Stimulated activated CD8-positive, alpha-beta memory T cell treated with anti-CD3 and anti-CD28 coated beads, Interleukin-4, amount 100 ng/mL, for 1 hour (primary cell): ENCODE measurements at places on chromosomes 4 and X.

DNA sequence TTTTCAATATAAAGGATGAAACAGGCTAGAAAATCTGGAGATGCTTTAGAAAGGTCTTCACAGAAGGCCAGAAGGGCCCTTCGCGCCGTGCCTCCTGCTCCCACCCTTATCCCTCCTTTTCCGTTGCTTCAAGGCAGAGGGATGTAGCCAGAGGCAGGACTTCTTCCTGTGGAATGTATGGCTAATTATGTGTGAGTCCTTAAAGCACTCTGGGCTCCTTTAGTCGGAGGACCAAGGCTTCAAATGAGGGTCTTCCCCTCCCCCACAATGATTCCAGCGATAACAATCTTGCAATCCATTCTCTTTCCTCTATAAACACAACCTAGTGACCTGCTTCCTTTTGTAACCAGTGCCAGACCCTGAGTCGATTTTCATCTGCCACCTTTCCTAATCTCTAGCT is 103.5 kb downstream of the GPC3 start:
- no peak for DNase-seq

DNA sequence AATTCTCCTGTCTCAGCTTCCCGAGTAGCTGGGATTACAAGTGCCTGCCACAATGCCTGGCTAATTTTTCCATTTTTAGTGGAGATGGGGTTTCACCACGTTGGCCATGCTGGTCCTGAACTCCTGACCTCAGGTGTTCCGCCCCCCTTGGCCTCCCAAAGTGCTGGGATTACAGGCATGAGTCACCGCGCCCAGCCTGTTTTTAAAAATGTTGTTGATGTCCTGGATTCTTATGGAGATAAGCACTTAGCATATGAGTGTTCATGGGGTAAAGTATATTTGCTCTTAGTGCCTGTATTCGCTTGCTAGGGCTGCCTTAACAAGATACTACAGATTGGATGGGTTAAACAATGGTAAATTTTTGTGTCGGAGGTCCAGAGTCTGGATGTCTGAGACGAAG is 91.7 kb downstream of the CEP44 start:
- DNase-seq = no peak

DNA sequence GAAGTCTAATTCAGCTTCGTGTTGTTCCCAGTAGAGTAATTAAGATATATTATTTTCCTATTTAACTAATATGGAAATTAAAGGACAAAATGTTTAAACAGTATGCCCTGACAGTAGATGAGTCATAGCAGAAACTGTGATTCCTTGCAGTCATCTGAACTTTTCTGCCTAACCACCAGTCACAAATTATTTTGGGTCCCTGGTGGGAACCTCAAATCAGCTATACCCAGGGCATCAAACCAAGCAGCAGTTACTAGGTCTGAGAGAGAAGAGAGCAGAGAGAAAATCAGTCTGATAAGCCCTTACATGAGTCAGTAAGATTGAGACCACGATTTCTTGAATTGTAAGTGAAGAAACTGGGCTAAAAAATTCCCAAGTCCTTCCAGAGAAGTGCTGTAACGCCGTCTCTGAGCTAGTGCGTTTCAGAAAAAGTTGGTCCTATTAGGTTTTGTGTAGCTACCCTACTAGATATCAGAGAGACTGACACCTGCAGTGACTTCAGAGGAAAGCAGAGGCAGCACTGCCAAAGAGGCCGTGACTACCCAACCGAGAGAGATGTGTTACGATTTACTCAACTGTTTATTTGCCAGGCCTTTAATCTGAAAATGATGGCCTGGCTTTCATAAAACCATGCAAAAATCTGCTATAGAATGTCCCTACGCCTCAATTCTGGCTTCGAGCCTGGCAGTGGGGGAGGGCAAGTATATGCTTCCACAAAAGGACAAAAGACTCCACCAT is 21.7 kb upstream of the GPM6A start:
- no peak for DNase-seq

DNA sequence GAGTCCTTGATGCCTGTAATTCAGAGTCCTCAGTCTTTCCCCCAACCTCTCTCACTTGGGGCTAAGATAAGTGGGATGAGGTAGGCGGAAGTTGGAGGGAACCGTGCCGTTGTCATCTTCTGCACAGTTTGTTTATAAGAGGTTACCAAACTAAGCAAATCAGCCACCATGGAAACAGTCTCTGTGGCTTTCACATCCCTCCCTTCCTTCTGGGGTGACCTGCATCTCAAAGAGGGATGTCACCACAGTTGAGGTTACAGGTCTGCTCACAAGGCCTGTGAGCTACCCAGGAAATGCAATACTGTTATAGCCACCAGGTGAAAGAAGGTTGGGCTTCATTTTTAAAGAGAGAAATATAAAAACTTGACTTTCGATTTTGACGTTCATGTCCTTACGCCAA is 26.3 kb downstream of the RTL5 start:
- DNase-seq = no peak

DNA sequence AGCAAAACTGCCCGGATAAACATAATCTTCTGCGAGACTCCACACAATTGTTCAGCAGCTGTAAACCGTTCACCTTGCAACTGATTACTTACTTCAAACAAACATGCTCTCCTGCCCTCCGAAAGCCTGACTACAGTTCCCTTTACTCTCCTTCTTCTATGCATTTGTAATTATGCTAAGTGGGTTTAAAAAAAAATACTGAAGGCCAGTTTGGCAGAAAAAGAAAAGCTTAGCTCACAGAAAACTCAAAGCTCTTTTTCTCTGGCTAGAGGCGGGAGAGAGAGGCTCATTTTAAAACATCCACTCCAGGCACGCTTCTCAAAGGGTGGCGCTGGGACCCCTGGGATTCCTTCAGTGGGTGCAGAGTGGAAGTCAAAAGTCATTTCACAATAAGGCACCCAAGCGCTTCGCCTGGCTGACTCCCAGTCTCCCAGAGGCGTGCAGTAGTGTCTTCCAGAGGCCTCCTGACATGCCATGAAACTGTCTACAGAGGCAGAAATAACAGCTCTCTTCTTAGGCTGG is 1.9 kb downstream of the DHRSX start:
- DNase-seq = no peak

DNA sequence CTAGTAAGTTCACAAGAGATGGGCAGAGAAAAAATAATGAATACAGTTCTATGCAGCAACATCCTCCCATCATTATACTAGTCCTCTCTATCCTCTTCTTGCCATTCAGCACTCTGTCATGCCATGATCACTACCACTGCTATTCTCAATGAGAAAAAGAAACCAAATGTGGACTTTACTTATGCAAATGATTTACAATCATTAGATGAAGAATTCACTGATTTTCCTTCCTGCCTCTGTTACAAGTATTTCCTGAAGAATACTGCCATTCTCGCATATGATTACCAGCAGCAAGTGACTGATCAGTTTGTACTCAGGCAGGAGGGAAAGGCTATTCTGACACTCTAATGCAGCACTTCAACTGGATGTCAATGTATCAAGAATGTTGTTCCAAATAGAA is 50.3 kb downstream of the WDFY3 start:
- no peak for DNase-seq

GRCh38 chrX:72393836-72394517 is 88.3 kb upstream of the CITED1 start:
- DNase-seq = no peak

GRCh38 chr4:125322366-125322730 is 7.6 kb downstream of the FAT4 start:
- DNase-seq = no peak

DNA sequence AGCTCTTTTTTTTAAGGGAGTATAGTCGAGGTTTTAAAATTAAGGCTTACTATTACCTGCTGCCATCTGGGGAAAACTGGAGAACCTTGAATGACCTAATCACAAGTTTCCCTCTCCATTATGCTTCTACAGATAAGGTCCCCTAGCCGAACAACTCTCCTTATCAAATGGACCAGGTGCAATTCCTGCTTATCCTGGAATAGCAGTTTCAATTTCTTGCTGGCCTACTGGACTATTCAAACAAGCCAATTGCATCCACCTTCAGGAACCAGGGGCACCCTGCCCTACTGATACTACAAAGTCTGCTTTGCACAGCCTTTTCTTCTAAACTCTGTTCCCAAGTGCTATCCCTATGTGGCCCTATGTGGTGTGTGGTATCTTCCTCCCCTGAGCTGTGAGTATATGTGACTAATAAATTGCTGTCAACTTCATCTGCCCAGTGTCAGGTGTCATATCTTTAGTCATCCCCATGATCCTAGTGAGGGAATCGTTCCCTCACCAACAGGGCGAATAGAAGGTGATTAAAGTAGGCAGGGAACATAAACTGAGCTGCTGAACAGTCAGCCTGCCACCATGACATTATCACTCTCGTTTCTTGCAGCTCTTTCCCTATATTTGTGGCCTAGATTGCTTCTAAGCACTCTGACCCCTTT is 128.5 kb downstream of the ATG4A start:
- DNase-seq = no peak

DNA sequence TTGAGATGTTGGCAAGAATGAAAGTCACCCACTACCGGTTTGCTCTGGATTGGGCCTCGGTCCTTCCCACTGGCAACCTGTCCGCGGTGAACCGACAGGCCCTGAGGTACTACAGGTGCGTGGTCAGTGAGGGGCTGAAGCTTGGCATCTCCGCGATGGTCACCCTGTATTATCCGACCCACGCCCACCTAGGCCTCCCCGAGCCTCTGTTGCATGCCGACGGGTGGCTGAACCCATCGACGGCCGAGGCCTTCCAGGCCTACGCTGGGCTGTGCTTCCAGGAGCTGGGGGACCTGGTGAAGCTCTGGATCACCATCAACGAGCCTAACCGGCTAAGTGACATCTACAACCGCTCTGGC is 12.3 kb downstream of the RPL9 start:
- DNase-seq = no peak

DNA sequence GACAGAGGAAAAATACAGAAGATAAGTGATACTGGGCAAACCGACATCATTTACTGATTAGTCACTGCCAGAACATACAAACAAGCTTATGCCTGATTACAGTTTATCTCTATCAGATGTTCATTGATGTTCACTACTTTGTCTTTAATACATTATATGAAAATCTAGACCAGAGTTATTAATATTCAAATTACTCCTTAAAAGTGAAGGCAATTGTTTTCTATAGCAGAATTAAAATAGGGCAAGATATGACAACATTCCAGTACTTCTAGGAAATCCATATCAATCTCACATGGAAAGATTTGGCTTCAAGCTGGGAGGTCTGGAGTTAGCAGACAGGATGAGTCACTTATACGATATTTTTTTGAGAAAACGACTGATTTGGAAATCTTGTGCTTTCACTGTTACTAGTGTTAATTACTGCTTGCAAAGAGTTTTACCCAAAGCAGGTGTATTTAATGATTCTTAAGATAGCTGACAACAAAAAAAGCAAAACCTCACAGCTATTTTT is 31.8 kb downstream of the HPGD start:
- DNase-seq = no peak

GRCh38 chrX:130637591-130637990 is 235.8 kb downstream of the RBMX2 start:
- DNase-seq = no peak

DNA sequence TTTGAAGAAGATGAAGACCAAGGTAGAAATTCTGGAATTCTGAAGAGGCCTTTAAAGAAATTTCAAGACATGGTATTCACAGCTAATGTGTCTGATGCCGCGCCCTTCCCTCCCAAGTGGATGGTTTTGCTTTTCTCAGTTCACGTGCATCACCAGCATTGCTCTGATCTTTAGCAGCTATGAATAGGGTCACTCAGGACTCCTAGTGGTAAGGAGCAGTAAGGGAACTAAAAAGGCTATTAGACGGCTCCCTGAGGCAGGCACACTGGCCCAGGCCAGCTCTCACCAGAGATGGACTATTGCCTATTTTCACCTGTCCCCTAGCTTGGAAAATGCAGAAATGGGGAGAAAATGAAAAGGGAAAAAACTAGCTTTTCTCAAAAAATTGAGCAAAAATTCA is 447.5 kb upstream of the RASGEF1B start:
- no peak for DNase-seq

GRCh38 chr4:1616557-1616930 is 67.6 kb downstream of the FAM53A start:
- DNase-seq = no peak

- DNase-seq = no peak
Observed at GRCh38 chr4:186807808-186808629, 84.4 kb upstream of the FAT1 start.

GRCh38 chrX:155694649-155695048 is 81.9 kb upstream of the TMLHE start:
- DNase-seq = no peak

- no peak for DNase-seq
Observed at GRCh38 chr4:140693562-140693961, 62.6 kb downstream of the TBC1D9 start.

GRCh38 chr4:153142700-153143438 is 61.4 kb upstream of the TRIM2 start:
- no peak for DNase-seq

- DNase-seq = no peak
Observed at GRCh38 chr4:166924424-166924823, 309.9 kb downstream of the SPOCK3 start.

DNA sequence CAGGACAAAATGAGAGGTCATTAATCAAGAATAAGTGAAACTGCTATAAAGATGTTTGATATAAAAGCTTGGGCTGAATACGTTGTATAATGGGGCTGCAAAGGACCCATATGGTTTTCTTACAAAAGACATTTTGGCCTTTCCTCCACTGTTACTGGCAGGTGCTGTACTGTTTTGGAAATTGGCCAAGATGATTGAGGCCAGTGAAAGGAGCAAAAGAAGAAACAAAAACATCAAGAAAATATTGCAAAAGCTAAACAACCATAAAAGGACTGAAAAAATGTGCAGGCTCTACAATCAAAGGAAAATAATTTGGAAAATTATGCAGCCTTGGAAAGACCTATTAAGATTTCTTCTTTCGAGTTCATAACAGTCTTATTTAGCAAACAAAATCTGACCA is 222.2 kb upstream of the PPP1R2C start:
- DNase-seq = no peak

GRCh38 chrX:69238114-69238886 is 73.0 kb upstream of the PJA1 start:
- no peak for DNase-seq

- no peak for DNase-seq
Observed at GRCh38 chr4:114282937-114283336, 303.5 kb upstream of the ARSJ start.

GRCh38 chr4:7722766-7723387 is 216.8 kb downstream of the AFAP1 start:
- DNase-seq = no peak

GRCh38 chr4:161376275-161376674 is 787.5 kb downstream of the FSTL5 start:
- no peak for DNase-seq

DNA sequence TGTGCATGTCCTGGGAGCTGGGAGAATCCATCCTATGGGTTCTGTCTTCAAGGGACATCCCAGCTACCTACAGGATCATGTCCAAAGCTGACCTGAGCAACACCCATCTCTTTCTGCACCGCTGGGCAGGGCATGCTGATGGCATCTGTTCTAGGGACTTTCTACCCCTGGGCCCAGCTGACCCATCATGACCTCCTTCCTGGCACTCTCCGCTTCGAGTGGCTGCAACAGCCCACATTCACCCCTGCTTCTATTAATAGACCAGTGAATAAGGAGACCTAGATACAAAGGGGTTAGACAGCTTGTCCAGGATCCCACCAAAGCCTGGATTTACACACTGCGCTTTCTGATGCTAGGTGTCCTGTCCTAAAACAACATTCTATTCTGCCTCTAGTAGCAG is 44.6 kb upstream of the GPR173 start:
- DNase-seq = no peak

- DNase-seq = no peak
Observed at GRCh38 chrX:24387724-24388123, 27.3 kb downstream of the SUPT20HL1 start.
